ENCODE measurements at places on chromosomes 2 and 18.

GRCh38 chr2:20451761-20452499 lies 5.1 kb downstream of the RHOB start:
- no peak for DNase-seq

DNA sequence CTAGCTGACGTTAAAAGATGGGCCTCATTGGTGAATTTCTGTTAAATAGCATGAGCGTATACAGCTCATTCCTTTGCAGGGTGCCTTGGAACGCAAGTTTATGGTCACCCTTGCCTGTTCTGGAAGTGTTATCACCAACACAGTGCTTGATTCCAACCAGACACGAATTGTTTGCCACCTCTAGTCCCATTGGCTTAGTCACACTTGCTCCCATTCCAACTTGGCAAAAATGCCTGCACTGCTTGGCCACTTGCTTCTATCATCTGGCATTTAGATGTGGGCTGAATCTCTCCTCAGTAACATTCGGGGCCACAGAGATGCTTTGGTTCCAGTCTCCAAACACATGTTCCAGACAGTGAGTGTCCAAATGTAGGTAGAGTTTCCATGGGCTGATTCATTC lies 27.5 kb upstream of the ACVR1 start:
- peak; percentile 2 for DNase-seq

- no peak for DNase-seq
Observed at GRCh38 chr2:176745543-176746200, 466.9 kb upstream of the HNRNPA3 start.

DNA sequence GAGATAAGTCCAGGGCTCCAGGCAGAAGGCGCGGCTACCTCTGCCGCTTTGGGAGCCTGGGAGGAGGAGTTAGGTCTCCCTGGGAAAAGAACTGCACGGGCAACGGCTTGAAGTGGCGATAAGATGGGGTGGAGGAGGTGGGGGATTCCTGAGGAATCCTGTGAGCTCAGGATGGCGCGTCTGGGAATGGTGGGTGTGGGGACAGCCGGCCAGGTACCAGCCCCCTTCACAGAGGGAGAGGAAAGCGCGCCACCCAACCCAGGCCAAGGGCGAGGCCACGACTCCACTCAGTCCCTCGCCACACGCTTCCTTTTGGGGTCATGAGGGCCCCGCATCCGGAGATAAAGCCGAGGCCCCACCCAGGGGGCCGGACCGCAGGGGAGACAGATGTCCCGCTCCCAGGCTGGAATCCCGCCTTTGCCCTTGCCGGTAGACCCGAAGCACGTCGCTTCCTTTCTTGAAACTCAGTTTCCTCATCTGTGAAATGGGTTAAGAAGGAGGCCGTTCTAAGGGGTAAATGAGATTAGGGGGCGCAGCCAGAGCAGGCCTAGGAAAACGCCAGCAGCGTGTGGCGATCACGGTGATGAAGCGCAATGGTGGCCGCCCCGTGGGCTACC lies 1.7 kb upstream of the CTDSP1 start:
- peak; percentile 69 for DNase-seq

GRCh38 chr2:74522516-74522915 lies 3.5 kb downstream of the DQX1 start:
- DNase-seq, result no peak

DNA sequence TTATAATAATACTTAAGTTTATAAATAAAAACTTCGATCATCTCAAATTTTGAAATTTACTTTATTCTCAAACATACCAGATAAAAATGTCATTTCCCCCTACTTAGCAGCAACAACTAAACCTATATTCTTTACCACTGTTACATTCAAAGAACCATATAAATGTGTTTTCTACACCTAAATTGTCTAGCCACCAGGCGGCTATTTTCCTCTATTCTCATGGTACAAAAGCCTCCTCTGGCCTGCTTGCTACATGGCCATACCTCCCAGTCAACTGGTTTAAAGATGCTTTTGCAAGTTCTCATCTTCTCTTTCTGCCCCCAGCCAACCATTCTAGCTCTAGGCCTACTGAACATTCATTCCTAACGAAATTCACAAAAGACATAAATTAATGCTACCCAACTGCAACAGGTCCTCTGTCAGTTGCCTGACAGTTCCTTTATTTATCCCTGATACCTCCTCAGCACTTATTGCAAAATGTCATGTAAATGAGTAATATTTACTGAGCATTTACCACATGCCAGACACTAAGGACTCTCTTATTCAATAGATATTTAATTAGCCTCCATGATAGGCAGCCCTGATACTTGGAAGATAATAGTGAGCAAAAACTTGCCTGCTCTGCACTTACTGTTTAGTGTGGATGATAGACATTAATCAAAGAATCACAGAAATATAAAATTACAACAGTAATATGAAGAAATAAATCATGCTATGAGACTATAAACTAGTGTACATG lies 5.0 kb downstream of the C1D start:
- no peak for DNase-seq

- no peak for DNase-seq
Observed at GRCh38 chr2:62570861-62571698, 65.1 kb upstream of the TMEM17 start.

GRCh38 chr2:232984451-232985207 lies 28.4 kb downstream of the NGEF start:
- no peak for DNase-seq

DNA sequence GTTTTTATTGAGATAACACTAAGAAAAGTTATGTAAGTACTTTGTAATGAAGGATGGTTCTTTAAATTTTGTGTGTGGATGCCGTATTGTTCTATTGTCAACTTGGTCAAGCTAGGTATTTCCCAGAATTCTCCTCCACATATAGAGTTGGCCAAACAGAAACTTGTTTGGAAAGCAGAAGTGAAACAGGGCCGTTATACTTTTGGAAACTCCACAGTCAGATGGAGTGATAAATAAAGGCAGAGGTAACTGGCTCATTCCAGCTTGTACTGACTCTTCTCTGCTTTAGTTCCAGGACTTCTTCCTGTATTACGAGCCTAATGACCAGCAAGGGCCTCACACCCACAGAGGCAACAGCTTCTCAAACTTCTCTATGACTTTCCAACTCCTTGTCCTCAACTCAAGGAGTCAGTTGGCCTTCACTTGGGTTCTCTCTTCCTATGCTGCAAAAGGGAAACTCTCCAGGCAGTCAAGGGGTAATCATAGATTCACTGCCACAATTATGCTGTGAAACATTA lies 16.4 kb upstream of the STARD7 start:
- no peak for DNase-seq

DNA sequence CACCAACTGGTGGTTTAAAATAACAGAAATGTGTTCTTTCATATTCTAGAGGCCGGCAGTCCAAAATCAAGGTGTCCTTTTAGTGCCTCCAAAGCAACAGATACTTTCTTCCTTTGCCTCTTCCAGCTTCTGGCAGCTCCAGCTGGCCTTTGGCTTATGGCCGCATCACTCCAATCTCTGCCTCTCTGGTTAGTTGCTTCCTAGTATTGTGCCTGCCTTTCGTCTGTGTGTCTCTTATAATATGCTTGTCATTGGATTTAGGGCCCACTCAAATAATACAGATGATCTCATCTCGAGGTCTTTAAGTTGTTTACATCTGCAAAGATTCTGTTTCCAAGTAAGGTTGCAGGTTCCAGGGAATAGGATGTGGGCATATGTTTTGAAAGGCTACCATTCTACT lies 855.2 kb upstream of the ID2 start:
- no peak for DNase-seq

GRCh38 chr18:63158676-63159291 lies 160.8 kb downstream of the BCL2 start:
- DNase-seq, result no peak

DNA sequence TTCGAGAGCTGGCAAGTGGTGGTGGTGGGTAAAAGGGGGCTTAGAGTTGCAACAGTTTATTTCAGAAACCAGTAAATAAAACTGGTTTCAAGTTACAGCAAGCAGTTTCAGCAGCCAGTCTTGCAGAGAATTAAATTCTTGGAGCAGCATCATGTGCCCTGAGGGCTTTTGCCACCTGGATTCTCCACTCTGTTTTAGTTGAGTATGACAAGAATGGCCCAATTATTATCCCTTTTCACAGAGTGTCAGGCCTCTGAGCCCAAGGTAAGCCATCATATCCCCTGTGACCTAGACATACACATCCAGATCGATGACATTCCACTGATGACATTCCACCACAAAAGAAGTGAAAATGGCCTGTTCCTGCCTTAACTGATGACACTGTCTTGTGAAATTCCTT lies 72.8 kb upstream of the FANCL start:
- no peak for DNase-seq

DNA sequence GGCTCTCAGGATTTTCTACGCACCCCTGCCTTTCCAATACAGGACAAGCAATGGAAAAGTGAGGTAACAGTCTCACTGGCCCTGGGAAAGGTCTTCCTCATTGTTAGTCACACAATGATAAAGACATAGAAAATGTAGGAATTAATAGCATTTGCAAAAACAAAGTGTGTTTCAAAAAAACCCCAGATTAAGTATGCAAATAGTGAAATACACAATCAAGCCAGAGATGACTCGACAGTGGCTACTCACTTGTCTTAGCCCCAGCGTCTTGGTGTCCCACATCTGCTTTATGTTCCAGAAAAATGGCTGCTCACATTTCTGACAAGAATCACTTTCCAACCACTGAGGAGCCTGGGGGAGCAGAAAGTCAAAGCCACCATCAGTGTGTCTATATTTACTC lies 47.0 kb upstream of the AP1S3 start:
- no peak for DNase-seq

- DNase-seq, result no peak
Observed at GRCh38 chr2:185132501-185133041, 534.2 kb downstream of the ZNF804A start.

- no peak for DNase-seq
Observed at GRCh38 chr2:182165202-182165601, 179.5 kb downstream of the PPP1R1C start.

GRCh38 chr2:204686406-204686805 lies 141.1 kb downstream of the PARD3B start:
- DNase-seq, result no peak

DNA sequence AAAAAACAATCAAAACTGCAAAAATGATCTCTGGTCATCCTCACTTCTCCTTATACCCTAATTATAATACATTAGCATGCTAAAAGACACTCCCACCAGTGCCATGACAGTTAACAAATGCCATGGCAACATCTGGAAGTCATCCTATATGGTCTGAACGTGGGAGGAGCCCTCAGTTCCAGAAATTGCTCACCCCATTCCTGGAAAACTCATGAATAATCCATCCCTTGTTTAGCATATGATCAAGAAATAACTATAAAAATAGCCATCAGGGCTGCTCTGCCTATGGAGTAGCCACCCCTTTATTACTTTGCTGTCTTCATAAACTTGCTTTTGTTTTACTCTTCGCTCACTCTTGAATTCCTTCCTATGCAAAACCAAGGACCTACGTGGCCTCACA lies 5.7 kb upstream of the C2orf80 start:
- no peak for DNase-seq

DNA sequence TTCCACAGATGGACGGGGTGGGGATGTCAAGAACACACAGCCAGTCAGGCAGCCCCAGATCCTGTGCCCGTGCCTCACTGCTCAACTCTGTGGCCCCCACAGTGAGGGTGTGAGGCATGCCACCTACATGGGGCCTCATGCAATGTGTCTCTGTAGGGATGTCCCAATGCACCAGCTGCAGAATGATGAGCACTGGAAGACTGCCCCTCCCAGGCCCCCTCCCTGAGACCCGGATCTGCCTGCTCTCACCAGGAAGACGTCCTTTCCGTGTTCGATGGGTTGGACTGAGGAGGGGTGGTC lies 124.2 kb downstream of the TWIST2 start:
- DNase-seq, result no peak

DNA sequence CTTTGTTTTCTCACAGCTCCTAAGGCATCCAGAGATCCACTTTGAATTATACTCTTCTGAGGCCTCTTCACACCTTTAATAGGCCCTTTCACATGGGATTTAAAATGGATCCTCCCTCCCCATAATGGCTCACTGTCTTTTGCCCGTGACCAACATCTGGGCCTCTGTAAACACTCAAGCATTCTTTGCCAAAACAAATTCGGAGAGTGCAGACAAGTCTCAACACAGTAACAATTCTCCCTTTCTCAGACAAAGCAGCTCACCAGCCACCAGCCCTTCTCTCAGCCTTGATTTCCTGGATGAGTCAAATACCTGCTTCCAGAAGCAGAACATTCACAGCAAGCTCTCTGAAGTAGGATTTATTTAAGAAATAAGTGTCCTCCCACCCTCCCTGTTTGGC lies 14.0 kb upstream of the IMP4 start:
- no peak for DNase-seq

DNA sequence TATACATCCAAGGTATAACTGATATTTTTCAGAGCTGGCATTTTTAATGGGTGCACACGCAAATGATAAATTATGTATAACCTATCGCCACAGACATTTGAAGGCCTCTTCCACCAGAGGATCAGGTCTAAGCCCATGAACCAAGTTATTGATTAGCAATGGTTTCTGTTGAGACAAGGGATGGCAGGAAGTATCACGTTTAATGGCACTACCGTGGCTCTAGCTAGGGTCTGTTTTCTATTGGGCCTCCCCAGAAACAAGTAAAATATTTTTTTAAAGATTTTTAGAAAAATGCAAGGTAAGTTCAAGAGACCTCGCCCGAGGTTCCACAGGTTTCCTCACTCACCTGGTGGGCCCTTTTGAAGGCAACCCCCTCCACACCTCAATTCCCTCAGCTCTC lies 667 bp downstream of the GFPT1 start:
- no peak for DNase-seq

DNA sequence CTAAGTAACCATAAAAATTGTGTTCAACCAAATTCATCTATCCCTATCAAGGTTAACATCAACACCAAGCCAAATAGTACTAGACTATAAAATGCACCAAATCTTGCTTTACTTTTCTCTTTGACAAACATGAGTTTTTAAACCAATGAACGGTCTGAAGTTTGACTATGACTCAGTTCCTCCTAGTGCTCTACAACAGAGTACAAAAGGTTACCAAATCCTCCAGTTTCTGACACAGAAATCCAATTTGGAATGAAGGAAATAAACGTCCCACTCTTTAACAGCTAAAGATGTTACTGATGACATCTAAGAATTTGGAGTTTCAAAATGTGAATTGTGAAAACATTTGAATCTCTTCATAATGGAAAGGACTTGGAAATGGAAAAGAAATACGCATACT lies 11.8 kb upstream of the ACVR1 start:
- DNase-seq, result no peak

DNA sequence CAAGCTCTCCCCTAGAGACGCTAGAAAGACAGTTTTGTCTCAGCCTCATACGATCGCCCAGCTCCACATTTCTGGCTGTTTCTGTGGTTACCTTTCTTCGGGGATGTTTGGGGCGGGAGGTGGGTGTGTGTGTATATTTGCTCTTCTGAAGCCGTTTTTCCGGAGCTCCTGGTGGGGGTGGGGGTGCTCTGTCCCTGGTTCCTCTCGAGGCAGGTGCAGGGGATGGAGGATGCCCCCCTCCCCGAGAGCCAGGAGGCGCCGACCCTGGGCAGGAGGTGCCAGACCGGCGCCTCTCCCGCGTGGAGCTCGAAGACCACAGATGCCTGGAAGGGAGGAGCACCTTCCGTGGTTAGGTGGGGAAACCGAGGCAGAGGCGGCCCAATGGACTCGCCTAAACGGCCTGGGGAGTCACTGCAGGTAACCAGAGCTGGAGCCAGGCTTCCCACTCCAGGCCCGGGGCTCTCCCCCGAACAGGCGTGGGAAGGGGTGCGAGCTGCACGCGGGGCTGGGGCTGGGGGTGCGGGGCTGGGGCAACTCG lies 694 bp upstream of the HPCAL1 start:
- no peak for DNase-seq

- no peak for DNase-seq
Observed at GRCh38 chr2:180715044-180715443, 265.4 kb upstream of the UBE2E3 start.

- no peak for DNase-seq
Observed at GRCh38 chr2:56450772-56451171, 267.0 kb downstream of the CCDC85A start.

- no peak for DNase-seq
Observed at GRCh38 chr2:16117791-16118610, 177.7 kb downstream of the MYCN start.

Data from C1 segment of cervical spinal cord (tissue), 14 donors.